Aorta (tissue), 5 donors: ENCODE measurements at places on chromosomes 7 and 10. TPM values are rescaled to one million over a fixed set of nuclear protein-coding genes. Genes with fewer than 3 reads are reported as not detected.

DNA sequence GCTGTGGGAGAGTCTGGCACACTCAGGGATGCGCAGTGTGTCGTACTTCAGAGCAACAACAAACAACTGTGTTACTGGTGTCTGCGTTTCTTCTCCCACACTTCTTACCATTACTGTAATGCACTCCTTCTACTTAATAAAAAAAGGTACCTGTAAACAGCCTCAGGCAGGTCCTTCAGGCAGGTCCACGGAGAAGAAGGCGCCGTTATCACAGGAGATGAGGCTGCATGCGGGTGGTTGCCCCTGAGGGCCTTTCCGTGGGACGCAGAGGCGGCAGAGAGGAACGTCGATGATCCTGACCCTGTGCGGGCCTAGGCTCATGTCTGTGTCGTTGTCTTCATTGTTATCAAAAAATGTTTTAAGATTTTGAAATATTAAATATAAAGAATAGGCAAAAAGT is 29.4 kb downstream of the NKX6-2 start:
- no peak for DNase-seq

DNA sequence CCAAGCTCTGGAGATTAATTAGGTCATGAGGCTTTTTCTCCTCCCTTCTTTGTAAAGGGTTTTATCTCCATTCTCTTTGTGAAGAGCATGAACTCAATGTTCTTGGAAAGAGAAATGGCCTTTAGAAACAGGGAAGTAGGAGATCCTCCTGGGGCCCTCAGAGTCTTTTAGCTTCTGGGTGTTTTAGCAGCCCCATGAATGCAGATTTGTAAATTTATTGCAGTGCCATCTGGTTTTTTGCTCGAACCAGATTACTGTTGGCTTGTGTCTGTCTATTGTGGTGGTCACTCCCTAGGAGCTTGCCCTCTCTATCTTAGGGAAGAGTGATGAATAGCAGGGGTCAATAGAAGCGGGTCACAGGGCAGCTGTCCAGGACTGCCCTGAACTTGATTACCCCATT is 110.6 kb downstream of the BTRC start:
- DNase-seq = no peak

DNA sequence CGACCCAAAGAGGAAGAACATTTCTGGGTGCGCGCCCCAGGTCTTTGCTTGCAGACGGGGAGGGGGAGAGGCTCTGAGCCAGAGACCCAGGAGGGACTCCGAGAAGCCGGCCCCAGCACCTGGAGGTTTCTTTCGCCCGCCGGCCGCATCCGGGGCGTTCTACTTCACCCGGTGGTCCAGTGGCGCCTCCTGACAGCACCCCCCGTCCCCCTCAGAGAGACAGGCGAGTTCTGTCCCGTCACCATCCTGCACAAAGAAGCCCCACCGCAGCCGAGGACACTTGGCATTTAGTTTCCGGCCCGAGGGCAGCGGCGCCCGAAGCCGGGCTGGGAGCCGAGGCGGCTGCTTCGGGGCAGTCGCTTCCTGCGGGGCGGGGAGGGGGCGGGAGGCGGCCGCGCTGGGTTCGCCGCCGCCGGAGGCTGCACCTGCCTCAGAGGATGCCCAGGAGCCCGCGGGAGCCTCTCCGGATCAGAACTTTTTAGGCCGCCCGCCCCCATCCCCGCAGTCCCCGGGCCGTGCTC is at the start of gene TMEM178B:
Gene TMEM178B, plus strand, starts transcription at position 424 of the 521 bp plus-strand sequence.
- DNase-seq = no peak

GRCh38 chr7:16929146-16929762 is 47.5 kb upstream of the AGR3 start:
- DNase-seq = no peak

- DNase-seq = no peak
These were observed 2.5 kb upstream of the ITIH2 start for GRCh38 chr10:7700577-7701125.

DNA sequence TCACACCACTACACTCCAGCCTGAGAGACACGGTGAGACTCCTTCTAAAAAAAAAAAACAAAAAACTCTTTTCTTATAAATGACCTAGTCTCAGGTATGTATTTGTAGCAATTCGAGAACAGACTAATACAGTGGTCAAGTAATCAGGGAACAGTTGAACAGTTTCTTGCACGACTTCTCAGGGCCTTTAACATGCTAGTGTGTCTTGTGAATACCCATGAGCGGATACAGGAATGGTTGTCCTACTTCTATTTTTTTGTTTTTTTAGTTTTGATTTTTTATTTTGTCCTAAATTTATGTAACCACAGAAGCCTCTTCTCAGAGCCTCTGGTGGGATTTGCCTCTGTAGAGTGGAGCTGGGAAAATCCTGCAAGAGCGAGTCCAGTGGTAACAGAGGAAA is 71.0 kb upstream of the NANOS1 start:
- DNase-seq = no peak

DNA sequence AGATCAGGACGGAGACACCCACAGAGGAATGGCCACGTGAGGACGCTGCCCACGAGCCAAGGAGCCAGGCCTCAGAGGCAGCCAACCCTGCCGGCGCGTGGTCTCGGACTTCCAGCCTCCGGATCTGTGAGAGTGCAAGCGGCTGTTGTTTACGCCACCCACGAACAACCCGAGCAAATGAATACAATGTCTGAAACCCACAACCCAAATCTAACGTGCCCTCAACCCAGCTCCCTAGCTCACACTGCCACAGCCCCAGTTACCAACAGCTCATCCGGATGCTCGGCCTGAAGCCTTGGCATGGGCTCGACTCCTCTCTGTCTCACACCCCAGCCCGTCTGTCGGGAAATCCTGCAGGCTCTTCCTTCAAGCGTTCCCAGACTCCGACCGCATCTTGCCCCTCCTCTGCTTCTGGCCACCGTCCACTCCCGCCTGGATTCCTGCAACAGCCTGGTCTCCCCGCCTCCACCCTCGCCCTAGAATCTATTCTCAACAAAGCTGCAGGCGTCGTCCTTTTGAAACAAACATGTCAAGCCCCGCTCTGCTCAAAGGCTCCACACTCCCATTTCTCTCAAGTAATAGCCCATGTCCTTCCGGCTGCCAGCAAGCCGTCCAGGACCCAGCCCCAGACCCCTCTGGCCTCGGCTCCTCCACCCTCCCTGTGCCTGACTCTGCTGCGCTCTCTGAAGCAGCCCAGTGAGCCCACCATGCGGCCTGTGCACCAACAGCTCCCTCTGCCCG is 35.3 kb downstream of the STK32C start:
- peak; percentile 64 for DNase-seq

DNA sequence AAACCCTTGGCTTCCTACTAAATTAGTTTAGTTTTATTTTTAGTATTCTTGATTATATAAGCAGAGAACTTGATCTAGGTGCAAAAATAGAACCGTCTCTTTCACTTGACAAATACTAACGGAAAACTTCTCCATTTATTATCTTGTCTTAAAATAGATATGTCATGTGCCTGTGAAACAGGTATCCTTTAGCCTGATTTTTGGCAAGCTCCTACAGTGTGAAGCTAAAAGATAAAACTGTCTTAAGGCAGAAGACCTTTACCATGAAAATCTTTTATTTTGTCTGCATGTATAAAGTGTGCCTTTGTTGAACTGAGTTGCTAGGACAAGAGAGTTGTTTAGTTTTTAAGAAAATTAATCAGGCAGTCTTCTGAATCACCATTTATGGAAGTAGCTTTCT is 90.6 kb downstream of the CYP51A1 start:
- DNase-seq = no peak

DNA sequence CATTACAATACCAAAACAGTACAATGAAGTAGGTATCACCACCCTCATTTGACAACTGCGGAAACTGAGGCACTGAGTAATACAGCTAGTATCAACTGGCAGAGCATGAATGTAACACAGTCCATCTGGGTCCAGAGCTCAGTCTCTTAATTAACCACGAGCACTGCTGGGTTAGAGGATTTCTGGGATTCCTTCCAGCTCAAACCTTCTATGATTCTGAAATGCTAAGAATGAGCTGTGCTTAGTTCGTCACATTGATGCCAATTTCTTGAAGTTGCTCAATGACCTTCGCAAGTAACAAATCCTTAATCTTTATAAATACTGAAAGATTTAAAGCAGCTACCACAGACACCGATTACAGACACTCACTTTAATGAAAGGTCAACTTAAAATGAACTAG is 62.5 kb downstream of the SGMS1 start:
- DNase-seq = no peak

DNA sequence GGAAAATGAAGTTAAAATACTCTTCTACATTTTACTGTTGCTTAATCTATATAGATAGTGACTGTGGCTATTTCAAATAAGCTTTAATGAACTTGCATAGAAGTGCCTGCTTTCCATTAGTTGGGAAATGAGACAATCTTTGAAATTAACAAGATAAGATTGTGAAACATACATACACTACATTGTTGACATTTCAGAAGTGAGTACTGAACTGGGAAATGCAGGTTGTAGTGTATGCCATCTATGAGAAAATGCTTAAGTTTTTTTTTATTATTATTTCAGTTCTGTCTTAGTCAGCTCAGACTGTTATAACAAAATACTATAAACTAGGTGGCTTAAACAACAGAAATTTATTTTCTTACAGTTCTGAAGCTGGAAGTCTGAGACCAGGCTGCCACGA is 49.6 kb upstream of the CSTF2T start:
- no peak for DNase-seq

DNA sequence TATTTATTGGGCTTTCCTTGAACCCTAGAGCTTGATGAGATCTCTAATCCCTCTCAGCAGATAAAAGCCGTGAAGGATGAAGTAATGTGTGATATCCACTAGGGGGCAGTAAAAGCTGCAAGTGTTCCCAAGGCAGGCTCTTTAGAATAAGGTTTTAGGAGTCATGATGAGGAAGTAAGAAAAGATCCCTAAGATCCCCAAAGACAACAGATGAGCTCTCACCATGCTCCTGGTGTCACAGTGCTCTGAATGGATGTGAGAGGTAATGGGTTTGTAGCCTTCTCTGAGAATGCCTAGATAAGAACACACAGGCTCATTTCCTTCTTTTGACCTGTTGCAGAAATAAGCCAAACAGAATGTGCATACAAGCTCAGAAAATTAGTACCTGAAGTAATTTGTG is 70.4 kb upstream of the ITPRID1 start:
- no peak for DNase-seq

GRCh38 chr7:31175672-31176071 is 123.6 kb downstream of the ADCYAP1R1 start:
- DNase-seq = no peak

GRCh38 chr10:106226828-106227227 is 937.7 kb downstream of the SORCS1 start:
- no peak for DNase-seq

- peak; percentile 45 for DNase-seq
These were observed 111.1 kb downstream of the EBF3 start for GRCh38 chr10:129852829-129853561.

The AKR1C8 gene
- total RNA-seq = not detected

The ASIC3 gene
- total RNA-seq = 2.9 TPM

The AGR2 gene
- not detected for total RNA-seq

The NPY4R2 gene
- not detected for total RNA-seq

The ASL gene
- total RNA-seq = 30.3 TPM

The UCN3 gene
- total RNA-seq = not detected

The FBXL13 gene
- 1.4 TPM for total RNA-seq

The EVX1 gene
- total RNA-seq = not detected

The TUBB8 gene
- total RNA-seq = not detected

The CALD1 gene
- total RNA-seq = 1,700 TPM

The SPDYE11 gene
- total RNA-seq = not detected
